RPMI8226 (cell line): ENCODE measurements at places on chromosomes 11 and 22.

DNA sequence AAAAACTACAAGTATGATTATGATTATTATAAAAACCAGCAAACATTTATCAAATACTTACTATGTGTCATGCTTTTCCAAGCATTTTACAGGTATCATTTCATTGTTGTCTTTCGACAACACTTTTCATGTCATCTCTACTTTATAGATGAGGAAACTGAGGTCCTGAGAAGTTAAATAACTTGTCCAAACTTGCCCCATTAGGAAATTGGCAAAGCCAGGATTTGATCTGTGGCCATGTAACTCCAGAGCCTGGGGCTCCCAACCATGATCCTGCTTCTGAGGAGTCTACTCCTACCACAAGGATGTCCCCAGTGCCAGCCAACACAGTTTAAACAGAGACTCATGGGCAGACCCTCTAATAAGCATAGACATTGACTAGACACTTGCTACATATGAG lies 15.2 kb downstream of the EHF start:
- no peak for DNase-seq

GRCh38 chr11:84211896-84212295 lies 925.7 kb upstream of the CCDC90B start:
- no peak for DNase-seq

DNA sequence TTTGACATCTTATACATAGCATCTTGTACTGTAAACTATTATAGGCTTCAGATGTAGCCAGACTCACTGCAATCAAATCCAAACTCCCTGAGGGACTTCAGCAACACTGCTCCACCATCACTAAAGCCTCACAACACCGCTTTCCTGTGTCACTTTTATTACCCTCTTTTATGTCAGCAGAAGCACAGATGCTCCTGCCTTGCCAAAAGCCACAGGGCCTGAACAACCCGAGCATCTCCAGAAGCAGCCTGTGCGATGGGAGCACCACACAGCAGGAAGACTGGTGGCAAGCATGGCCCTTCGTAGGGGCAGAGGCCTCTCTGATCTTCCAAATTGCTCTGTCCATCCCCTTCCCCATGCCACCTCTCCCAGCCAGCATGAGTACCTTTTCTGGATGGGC lies 22.9 kb downstream of the TMEM123 start:
- DNase-seq, result peak; percentile 48

GRCh38 chr11:97815667-97816066 lies 1205.1 kb upstream of the CNTN5 start:
- DNase-seq, result no peak

DNA sequence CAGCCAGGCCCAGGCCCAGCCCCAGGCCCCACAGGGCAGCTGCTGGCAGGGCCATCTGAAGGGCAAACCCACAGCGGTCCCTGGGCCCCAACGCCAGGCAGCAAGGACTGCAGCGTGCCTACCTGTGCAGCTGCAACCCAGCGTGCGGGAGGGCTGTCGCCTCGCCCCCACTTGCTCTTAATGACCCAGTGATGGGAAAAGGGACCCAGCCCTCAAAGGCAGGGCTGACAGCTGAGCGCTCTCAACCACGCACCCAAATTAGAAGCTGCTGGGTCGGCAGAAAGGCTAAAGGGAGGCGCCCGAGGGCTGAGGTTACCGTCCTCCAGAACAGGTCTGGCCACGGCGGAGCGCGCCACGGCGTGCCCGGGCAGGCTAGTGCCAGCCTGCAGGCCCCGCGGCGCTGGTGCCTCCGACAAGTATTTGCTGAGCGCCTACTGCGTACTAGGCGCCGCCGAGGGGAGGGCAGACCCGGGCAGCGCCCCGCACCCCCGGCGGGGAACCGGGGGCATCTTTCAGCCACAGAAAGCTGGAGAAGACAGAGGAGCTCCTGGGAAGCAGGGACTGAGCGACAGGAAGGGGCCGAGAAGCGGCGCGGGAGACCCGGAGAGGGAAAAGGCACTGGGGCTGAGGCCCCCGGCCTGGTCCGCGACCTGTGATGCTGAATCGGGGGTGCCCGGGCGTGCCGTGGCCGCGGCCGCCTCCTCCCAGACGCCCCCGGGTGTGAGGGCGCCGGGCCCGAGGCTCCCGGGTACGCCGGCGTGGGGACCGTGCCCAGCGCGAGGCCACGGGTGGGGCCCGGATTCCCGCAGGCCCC lies 773 bp downstream of the HRAS start:
- DNase-seq, result peak; percentile 88

- no peak for DNase-seq
Measured at GRCh38 chr11:44367452-44367851, 57.5 kb upstream of the ALX4 start.

- no peak for DNase-seq
Measured at GRCh38 chr11:69359735-69360480, 66.0 kb downstream of the MYEOV start.

- DNase-seq, result no peak
Measured at GRCh38 chr22:36323182-36323854, 64.4 kb downstream of the MYH9 start.

GRCh38 chr11:1342946-1343345 lies 33.5 kb upstream of the TOLLIP start:
- no peak for DNase-seq

DNA sequence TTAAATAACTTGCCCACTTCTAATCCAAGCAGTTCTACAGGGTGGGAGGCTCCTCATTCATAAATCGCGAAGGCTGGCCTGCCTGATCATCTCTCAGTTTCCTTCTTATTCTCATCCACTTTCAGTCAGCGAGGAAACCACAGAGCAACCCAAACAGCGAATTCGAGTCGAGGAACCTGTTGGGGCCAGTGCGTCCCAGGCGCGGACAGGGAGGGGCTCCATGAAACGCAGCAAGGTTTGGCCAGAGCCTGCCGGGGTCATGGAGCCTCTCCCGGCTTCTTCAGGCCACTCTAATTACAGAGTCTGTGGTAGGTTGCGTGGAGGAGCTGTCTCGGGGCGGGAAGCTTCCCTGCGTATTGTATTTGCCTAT lies 741 bp upstream of the NAV2 start:
- DNase-seq, result peak; percentile 9

DNA sequence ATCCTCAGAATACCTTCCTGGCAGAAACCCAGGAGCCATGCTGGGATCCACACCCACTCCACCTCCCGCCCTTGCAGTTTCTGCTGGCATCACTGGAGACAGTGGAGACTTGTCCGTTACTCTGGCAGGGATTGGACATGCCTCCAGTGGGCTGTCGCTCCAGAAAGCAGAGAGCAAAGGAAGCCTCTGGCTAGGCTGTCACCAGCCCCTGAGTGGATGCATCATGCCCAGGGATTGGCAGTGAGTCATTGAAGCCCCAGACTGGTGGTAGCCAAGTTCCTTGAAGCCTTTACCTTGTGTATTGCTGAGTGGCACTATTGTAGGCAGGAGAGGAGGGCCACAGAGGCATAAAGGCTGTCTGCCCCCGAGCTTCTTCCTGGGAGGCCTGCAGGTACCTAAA lies 34.8 kb upstream of the E2F8 start:
- DNase-seq, result no peak

DNA sequence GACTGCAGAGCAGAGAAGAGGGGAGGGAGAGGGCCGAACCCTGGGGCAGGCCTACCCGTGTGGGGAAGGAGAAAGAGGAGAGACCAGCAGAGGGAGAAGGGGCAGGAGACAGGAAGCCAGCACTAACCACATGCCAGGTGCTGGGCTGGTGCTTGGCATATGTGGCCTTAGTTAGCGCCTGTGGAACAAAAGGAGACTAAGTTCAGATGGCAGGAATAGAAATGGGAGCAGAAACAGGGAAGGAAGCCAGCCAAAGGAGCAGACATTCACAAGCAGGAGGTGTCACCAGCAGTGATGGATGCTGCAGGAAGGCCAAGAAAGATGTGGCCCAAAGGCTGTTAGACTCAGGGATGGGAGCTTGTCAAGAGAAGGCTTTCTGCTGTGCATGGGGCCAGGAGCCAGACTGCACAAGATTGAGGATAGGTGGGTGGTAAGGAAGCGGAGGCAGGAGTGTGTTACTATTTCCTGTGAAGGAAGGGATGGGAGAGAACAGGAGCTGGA lies 26.7 kb downstream of the TREH start:
- DNase-seq, result peak; percentile 73

DNA sequence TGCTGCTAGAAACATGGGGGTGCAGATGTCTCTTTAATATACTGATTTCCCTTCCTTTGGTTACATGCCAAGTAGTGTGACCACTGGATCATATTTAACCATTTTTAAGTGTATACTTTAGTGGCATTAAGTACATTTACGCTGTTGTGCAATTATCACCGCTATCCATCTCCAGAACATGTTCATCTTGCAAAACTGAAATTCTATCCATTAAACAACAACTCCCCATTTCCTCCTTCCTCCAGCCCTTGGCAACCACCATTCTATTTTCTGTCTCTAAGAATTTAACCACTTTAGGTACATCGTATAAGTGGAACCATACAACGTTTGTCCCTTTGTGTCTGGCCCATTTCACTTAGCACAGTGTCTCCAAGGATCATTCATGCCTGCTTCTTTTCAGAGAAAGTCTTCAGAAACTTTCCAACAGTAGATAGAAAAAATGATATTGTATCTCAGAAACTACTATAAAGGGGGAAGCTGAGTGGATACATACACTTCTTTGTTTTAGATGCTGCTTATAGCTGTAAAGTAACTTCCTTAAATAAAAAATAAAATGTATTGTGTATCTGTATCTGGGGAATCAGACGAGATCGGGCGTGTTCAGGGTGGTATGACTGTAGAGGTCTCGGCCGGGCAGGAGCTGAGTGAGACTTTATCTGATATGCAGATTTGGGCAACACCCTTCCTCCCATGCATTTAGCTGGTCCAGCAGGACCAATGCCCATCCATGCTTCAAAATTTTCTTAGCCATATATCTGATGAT lies 44.6 kb upstream of the ZBED5 start:
- no peak for DNase-seq

GRCh38 chr11:76173663-76174062 lies 32.6 kb downstream of the WNT11 start:
- DNase-seq, result no peak

DNA sequence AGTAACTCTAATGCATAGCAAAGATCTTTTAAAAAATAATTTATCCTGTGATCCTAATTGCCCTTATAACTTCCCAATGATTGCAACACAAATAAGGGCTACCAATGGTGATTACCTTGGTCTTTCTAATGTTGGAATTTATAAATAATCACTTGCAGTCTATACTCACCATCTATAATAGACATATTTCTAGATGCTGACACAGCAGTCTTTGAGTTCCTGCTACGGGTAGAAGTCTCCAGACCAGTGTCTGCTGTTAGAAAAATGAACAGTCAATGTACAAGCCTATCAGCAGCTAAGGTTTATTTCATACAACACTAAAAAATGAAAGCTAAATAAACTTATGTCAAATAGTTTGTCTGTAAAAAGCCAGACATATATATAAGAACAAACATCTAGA lies 44.4 kb upstream of the GPR83 start:
- DNase-seq, result no peak

GRCh38 chr11:108734956-108735559 lies 70.2 kb downstream of the DDX10 start:
- peak; percentile 45 for DNase-seq

DNA sequence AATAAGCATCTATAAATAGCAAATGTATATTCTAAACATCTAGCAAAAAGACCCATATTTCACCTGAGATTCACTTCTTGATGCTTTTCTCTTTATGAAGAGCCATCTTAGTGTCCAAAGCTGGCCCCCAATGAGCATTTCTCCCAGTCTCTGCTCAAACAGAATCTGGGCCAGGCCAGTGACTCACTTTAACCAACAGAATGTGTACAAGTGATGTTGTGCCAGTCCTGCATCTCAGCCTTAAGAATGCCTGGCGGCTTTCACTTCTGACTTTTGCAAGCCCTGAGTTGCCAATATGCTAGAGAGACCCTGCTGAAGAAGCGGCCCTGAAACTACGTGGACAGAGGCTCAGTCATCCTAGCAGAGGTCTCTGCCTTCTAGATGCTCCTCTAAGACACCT lies 6.9 kb upstream of the COPB1 start:
- DNase-seq, result no peak

GRCh38 chr11:18054511-18055103 lies 8.5 kb upstream of the TPH1 start:
- DNase-seq, result no peak

GRCh38 chr11:74717221-74717969 lies 13.8 kb downstream of the CHRDL2 start:
- DNase-seq, result no peak

DNA sequence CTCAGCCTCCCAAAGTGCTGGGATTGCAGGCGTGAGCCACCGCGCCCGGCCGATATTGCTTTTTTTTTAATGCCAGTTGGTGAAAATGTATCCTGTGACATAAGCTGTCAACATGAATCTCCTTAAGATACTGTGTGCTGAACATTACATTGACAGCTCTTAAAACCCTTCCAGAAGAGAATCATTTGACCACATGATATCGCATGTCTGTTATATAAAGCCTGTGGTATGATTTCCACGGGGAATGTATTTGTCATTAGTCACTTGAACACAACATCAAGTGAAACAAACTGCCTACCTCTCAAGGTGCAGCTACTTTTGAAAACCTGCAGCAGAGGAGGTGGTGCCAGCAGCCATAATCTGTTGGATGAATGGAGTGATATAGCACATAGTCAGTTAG lies 67.0 kb downstream of the BCL2L13 start:
- no peak for DNase-seq

DNA sequence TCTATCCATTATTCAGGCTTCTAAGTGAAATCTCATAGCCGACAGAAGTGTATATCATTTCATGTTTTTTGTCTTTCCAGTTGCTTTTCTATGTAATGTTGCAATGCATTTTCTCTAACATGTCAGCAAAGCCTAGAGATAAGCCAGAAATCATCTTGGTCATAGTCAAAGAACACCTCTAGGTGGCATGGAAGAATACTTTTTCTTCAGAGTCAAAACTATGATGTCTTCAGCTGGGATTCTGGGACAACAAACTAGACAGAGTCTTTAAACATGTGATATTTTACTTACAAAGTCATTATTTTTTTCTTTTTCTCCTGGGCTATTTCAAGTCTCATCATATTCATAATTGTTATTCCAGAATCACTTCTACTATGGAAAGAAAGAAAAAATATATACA lies 4.4 kb downstream of the GAS2 start:
- DNase-seq, result no peak

DNA sequence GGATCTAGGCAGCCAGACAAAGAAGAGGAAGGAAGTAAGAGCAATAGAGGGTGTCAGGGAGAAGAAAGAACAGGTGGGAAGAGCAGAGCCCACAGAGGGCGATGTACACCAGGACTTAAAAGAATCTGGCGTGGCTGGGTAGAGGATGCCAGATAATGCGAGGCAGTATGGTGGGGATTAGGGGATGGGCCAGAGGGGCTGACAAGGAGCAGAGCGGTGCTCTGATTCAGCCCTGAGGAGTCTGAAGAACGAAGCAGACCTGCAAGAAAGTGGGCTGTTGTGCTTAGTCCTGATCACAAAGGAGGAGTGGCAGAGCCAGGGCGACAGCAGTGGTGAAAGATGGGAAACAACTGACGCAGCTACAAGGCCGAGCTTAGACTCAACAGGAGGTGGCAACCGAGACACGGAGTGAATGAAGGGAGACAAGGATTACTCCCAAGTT lies 163.7 kb downstream of the LARGE1 start:
- DNase-seq, result no peak

- no peak for DNase-seq
Measured at GRCh38 chr11:27934830-27935145, 173.2 kb downstream of the KIF18A start.

- peak; percentile 19 for DNase-seq
Measured at GRCh38 chr11:112794331-112794846, 166.8 kb upstream of the NCAM1 start.
